Activated naive CD4-positive, alpha-beta T cell treated with anti-CD3 and anti-CD28 coated beads, Interleukin-2, amount 50 U/mL, for 16 hours (primary cell): ENCODE measurements at places on chromosomes 5 and 9.

DNA sequence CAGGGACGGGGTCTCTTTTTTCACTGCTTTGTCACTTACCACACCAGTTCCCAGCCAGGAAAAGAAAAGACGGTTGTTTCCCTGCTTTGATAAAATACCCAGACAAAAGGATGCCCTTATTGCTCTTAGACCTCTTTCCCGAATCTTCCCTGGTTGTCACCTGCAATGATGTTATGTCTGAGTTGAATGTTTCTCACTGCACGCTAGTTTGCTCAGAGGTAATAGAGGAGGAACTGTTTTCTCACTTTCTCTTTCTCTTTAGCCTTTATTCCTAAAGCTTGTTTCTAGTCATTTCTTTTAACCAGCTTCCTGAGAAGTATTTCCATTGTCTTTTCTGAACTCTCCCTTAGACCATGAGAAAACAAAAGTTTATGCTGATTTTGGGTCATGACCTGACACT is 32.9 kb downstream of the ACER2 start:
- DNase-seq = no peak

GRCh38 chr5:6198531-6198930 is 179.8 kb downstream of the MED10 start:
- DNase-seq = no peak

DNA sequence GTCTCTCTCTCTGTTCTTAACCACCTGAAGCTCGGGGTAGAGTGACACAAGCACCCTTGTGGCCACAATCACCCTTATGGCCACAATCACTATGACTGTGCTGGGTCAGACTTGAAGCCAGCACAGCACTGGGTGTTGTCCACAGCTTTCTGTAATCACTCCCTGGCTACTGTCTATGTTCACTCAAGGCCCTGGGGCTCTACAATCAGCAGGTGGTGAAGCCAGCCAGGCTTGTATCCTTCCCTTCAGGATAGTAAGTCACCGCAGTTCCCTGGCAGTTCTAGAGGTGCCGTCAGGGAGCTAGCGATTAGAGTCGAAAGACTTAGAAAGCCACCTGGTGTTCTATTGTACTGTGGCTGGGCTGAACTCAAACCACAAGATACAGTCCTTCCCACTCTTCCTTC is 44.2 kb downstream of the GDA start:
- no peak for DNase-seq

DNA sequence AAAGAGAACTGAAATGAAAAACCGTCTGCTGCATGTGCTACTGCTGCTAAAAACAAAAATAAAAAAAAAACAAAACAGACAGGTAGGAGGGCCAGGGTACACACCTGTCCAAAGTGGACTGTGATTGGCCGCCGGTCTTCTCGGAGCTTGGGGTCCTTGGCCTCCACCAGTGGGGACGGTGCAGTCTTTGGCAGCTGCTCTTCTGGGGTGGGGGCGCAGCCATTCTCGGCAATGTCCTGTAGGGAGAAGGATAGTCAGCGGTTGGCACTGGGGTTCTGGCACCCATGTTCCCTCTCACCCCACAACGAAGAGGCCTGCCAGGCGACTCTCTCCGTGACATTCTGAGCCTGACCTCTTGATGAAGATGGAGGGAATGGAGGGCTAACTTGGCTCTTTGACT is 84.3 kb downstream of the CRB2 start:
- DNase-seq = no peak

DNA sequence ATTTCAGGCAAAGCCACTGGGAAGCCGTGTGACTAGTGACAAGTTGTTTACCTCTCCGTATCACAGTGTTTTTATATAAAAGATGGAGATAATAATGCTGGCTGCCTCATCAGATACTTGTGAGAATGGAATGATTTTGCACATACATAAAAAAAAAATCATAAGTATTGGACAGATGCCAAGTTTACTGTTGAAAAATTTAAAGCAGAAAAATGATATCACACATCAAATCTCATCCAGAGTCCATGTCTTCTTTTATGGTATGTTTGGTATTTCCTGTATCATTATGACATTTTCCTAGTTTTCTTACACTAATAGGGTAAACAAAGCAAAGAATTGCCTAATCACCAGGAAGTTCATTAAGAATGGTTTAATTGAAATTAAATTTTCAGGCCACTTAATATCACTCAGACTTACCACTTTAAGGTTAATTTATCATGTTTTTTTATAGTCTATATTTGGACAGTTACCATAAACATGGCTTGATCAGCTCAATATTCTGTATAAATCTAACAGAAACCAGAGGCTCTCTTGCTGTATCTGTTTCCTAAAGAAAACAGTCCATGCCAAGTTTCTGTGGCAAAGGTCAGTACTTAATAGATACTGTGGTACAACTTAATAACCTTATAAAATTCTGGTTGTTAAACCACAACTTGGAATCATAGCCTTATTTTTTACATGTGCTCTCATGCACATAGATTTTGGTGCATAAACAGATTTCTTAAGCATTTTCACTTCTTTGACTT is 656.5 kb upstream of the RIOK2 start:
- DNase-seq = no peak

GRCh38 chr5:76388791-76389512 is 14.1 kb upstream of the IQGAP2 start:
- DNase-seq = no peak
